RWPE1 (cell line): ENCODE measurements at places on chromosomes 1 and 21.

GRCh38 chr1:155453141-155453540, 109.5 kb downstream of the ASH1L start:
- no peak for DNase-seq

DNA sequence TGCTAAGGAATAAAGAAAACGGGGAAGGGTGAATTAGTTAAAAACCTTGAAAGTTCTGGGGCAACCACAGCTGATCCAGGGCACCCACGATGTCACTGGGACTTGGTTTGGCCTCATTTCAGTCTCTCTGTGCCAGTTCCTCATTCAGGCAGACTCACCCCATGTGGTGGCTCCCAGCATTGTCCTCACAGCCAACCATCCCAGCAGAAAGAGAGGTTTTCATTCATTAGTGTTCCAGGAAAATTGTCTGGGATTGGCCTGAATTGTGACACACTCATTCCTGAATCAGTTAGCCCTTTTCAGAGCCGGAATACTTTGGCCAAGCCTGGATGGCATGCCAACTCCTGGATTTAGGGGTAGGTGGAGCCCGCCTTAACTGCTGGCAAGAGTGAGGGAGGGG, 367.7 kb downstream of the PRDM2 start:
- DNase-seq, result no peak

DNA sequence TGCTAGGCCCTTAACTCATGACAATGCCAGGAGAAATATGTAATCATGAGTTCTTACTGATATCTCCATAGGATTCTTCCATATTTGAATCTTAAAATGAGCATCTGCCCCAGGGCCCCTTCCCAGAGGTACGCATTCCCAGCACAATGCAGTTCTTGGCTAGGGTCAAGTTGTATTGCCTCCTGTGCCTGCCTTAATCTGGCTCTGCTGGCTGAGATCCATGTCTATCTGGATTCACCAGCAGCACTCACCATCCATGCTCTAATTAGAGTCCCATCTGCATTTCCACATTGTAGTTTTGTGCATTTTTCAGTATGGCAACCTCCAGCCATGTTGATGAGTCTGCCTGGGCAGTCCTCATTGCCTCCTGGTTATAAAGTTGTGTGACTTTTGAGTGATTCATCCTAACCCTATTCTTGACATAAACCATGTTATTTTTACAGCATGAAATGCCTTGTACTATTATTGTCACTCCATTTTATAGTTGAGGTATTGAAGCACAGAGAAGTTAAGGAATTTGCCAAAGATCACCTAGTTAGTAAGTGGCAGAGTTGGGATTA, 55.9 kb downstream of the CAMSAP2 start:
- DNase-seq, result no peak

GRCh38 chr1:53343831-53344668, 16.2 kb upstream of the LRP8 start:
- no peak for DNase-seq

GRCh38 chr1:234489007-234489697, 10.2 kb upstream of the TARBP1 start:
- DNase-seq, result no peak

DNA sequence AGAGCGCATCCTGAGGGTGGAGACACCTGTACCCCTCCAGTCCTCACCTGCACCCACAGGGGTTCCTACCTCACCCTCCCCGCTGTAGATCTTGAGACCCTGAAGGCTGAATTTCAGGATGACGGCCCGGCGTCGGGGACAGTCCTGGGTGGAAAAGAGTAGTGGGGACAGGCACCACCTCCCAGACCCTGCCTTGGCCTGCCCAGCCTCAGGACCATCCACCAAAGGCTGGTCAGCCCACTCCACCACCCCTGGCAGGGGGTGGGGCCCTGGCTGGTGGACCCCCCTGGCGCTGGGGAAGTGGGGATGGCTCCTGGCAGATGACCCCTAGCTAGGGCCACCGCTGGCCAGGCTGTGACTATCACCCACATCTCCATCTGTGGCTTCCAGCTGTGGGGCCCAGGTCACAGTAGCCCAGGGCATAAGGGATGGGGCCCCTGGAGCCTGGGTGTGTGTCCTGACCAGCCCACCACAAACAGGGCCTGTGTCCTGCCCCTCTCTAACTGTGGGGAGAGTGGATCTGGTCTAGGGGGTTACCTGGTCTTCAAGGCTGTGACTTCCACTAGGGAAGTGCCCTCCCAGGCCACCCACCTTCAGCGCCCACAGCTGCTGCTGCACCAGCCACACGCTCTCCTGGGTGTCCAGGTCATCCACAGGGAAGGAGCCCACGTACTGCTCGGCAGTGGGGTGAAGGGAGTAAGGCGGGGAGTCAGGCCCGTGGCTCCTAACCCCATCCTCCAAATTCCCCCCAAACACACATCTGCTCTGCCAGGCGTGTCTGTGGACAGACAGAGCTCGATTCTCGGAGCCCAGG, 5.4 kb downstream of the SH2D5 start:
- no peak for DNase-seq

DNA sequence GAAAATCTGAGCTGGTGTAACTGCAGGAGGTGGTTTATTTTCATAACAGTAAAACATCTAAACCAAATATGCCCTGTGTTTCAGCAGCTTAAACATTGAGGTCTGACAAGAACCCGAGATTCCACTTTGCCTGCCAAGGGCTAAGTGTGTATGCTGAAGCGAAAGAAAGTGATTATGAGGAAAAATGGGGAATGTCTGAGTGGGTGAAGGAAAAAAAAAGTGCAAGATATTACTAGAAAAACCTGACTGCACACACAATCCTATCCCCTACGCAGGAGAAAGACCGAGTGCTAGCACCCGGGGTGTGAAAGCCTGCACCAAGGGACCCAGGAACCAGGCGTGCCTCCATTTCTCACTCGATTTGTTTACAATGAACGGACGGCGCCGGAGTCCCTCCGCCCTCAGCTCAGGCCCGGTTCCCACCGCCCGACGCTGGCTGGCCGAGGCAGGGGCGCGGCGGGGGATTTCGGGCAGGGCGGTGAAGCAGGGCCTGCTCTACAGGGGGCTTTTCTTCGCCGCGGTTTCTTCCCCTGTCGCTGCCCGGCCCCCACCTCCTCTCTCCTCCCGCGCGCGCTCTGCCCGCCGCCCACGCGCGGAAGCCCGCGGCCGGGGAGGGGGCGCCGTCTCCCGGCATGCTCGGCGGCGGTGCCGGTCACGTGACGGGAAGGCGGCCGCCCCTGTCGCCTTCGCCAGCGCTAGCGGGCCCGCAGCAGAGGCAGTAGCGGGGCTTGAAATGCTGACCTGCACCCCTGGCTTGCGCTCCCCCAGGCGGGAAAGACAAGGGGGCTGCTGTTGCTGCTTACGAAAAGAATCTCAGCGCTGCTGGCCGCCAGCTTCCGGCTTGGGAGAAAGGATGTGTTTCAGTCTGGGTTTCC, 35.9 kb downstream of the ITPKB start:
- DNase-seq, result peak; percentile 89

GRCh38 chr1:11977625-11978024, 2.6 kb upstream of the MFN2 start:
- DNase-seq, result no peak

DNA sequence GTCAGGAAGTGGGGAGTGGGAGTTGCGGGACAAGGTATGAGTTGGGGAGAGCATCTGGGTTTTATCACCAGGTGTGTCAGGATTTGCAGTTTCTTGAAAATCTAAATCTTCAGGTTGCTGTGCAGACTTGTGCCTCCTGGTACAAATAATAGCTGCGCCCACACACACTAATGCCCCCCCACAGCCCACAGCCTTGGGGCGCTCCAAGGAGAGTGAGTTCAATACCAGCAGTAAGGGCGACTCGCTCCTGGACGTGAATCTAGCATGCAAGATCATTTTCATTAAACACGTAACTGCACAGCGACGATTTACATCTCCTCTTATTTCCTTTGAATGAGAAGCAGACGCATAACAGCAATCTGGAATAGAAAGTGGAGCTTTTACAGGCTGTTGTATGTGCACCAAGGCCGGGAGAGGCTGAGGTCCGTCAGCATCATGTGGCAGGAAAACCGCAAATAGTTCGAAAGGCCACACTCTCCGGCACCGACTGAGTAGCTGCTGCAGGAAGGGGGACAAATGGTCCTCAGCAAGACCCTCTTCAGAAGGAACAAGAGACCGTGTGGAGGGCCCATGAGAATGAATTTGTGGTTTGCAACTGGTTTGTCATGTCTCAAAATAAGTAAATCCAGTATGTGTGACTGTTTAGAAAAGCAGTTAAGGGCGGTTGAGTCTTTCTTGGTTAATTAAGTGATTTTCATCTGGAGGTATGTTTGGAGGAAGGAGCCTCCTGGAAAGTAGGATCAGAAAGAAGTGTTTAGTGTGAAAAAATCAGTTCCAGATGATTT, 439.5 kb downstream of the SMYD3 start:
- no peak for DNase-seq

DNA sequence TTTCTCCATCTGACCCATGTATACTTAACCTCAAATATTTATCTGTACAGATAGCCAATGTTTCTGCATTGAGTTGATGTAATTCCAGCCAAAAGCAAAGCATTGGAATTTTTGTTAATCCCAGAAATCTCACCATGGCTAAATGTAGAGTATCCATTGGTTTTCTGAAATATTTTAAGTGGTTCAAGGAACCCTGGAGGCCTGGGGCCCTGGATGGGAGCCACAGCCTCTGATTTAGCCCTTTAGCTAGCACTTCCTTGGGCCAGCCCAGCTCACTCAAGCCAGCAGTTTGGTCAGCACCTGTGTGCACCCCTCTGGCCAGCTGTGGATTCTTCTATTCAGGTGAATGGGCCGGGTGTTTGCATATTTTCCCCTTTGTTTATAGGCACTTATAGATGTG, 18.8 kb upstream of the EPS8L3 start:
- DNase-seq, result no peak
